ENCODE measurements at places on chromosomes 13 and 19.

GRCh38 chr13:37142877-37143276, 37.4 kb upstream of the CSNK1A1L start:
- DNase-seq: no peak

- DNase-seq: no peak
These were observed 149.1 kb downstream of the NUFIP1 start for GRCh38 chr13:44840131-44840530.

- no peak for DNase-seq
These were observed 1190.3 kb downstream of the EFNB2 start for GRCh38 chr13:105345131-105345530.

DNA sequence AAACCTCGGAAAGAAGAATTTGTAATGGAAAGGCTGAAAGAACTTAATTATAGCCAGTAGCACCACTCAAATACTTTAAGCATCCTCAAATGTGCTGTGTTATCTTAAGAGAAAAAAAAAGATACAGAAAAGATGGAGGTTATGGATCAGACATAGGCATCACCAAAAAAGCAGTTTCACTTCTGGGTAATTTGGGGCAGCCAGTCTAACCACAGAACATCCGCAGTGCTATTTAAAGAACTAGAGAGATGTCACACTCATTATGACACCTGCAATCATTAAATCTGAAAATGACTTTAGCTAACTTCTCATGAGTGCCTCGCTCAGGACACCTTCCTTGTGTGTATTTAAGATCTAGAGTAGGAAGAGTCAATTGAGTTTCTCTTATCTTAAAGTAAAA, 211.8 kb downstream of the RBM26 start:
- no peak for DNase-seq

- DNase-seq: no peak
These were observed 22.3 kb upstream of the PDCD5 start for GRCh38 chr19:32558607-32559228.

GRCh38 chr19:35987571-35987896, 7.5 kb upstream of the SDHAF1 start:
- DNase-seq: no peak

DNA sequence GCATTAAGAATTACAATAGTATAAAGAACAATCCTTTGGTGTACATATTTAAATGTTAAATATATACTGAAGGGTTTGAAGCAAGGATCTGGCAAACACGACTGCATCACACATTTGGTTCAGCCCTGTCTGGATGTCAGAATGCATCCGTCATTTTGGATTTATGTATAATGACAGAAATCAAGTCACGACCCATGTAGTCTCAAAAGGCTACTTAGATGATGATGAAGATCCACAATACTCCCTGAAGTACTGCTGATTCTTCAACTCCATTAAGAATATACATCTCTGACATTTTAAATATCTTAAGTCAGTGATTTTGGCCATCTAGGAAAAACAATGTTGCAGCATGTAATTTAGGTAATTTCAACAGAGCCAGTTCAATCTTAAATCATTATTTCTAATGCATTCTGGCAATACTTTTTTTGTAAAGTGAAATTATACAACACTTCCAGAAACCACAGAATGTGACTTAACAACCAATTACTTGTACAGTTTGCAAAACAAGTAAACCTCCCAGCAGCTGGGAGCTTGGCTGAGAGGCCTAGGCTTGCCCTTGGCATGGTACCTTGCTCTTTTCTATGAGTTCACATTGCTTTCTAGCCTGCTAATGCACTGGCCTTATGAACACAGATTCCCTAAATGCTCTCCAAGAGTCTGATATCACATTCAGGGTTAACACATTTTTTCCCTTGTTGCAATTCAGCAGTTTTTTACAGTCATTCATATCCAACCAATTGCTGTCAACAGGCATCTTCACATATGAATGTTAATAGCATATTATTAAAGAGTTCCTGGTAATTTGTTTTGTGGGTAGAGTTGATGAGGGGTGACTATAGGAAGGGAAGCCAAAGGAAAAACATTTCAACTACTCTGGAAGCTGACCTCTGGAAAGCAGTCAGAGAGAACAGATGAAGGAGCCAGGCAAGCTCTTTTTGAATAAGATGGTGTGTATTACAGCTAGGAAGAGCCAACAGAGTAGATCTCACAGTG, 175.2 kb downstream of the ENOX1 start:
- no peak for DNase-seq

- DNase-seq: peak; percentile 24
These were observed 131.3 kb downstream of the LACC1 start for GRCh38 chr13:44011036-44011435.

DNA sequence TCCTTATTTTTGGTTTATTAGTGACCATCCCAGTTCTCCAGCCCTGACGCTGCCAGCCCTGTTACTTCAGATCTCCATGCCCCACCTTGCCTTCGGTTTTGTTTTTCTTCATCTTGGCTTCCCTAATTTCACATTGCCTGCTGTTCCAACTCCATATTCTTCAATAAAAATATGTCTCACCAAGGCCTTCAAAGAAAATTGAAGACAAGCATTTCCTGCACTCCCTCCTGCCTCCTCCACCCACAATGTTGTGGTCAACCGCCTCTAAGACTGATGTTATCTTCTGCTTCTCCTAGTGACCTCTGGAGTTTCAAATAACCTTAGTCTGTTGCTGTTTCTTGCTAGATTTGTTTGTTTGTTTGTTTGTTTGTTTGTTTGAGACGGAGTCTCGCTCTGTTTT, 14.6 kb downstream of the PLD3 start:
- peak; percentile 54 for DNase-seq

- no peak for DNase-seq
These were observed 848 bp upstream of the NECTIN2 start for GRCh38 chr19:44845286-44845611.

DNA sequence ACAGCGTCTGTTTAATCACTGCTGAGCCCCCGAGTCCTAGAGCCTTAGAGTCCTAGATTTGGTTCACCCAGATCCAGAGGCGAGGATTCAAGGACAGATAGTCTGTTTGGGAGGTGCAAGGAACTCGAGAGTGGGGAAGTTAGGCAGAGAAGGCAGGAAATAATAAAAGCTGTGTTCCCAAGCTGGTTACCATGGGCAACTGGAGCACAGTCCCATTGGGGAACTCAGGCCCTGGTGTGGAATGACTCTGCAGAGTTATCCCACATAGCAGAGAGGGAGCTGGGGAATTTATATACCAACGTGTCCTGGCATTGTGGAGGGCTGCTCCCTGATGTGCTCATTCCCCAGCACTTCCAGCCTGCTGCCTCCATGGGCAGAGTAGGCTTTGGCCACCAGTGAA, 9.7 kb downstream of the IGSF23 start:
- peak; percentile 46 for DNase-seq

- DNase-seq: no peak
These were observed 246.1 kb downstream of the NDFIP2 start for GRCh38 chr13:79727086-79727485.

DNA sequence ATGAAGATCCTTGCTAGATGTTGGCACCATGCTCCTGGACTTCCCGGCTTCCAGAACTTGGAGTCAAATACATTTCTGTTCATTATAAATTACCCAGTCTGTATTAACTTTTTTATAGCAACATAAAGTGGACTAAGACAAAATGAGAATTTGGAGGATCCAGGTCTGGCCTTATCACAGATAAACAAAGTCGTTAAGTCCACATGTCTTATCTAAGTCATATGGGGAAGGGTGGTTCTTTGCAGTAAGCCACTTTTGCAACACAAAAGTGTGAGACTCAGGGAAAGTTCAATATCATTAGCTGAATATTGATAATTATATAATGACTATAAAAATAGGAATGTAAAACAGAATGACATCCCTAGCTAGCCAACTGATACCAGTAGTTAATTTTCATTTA, 91.6 kb upstream of the SIAH3 start:
- DNase-seq: no peak

DNA sequence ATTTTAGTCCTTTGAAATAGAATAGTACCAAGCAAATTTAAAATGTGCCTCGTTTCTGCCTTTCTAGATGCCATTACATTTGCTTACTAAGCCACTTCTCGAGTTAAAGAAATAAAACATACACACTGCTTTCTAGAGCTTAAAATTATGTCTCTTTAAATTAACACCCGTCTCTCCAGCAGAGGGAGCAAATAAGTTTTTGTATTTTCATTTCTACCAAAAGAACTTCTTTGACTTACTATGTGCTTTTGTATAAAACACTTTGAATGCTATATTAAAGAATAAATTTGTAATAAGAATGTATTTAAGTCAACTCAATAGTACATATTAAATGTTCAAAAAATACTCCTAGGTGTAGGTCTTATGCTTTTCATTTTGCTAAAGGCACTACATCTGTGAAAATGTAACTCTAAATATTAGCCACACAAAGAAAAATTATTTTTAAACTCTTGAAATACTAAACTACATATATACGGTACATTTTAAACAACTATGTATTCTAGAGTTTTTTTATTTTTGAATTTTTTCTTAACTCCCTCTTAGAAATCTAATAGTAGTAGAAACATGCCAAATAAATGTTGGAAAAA, 269.3 kb upstream of the MIR17HG start:
- DNase-seq: peak; percentile 3

DNA sequence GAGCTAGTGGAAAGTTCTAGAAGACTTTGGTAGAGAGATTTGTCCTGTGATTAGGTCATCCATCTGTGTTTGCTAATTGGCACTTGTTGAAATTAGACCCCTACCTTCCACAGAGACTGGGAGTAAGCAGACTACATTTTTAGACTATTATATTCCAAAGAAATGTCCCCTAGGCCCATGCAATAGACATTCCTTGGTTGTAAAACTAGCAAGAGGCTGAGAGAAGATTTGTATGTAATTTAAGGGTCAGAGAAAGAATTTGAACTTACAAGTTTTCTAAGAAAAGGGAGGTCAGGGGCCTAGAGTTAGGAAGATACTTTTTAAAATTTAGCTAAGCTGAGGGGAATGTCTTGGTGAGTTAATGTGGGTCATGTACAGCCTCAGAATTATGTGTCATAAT, 470.7 kb upstream of the SLITRK1 start:
- DNase-seq: peak; percentile 23

DNA sequence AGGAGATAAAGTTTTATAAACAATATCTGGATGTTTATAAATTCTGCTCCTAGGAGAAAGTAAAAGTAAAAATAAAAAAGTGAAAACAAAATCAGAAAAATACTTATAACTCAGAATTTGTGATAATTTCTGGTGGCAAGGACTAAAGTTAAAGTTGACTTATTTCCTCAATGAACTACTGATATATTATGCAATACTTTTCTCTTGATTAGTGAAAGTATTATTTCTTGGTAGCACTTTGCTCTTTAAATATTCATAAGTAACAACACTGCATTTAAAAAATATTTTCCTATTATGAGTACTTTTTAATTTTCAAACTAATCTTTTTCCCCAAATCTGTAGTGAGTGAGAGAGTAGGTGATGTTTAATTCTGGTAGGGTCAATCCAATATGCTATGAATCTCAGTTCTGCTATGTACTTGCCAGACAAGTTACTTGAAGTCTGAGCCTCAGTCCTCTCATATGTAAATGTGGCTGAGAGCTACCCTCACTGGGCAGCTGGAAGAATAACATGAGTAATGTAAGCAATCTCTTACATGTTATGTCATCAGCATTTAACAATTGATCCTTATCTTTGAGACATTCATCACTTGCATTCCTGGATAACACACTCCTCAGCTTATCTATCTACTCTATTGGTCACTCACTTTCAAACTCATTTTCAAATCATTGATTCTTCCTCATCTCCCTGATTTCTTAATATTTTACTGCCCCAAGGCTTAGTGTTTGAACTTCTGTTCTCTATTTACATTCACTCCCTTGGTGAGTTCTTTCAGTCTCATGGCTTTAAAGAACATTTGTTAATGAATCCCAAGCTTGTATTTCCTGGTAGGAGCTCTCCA, 239.0 kb downstream of the RGCC start:
- DNase-seq: peak; percentile 96

DNA sequence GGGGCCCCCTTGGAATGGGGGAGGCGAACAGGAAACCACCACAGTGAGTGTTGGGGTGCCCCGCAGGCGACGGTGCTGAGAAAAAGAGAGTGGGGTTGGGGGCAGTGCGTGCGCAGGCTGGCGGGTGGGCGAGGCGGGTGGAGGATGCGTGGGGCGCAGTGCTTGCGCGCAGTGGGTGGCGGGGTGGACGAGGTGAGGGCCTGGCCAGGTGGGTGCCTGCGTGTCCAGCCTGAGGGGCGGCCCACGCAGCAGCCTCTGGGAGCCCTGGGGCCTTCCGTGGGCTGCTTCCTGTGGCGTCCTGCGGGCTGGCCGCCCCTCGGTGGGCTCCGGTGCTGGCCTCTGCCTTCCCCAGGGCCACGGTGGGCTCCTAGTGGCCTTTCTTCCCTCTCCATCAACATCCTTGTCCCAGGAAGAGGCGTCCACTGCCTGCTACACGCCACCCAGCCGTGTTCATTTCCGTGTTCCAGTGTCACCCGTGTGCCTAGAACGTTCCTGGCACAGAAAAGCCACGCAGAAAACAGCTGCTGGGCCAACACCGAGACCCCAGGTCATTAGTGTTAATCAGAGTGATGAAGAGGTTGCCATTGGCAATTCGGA, 7.1 kb downstream of the ATP11A start:
- DNase-seq: no peak

- peak; percentile 66 for DNase-seq
These were observed 502.7 kb downstream of the UQCRFS1 start for GRCh38 chr19:28710278-28710677.

DNA sequence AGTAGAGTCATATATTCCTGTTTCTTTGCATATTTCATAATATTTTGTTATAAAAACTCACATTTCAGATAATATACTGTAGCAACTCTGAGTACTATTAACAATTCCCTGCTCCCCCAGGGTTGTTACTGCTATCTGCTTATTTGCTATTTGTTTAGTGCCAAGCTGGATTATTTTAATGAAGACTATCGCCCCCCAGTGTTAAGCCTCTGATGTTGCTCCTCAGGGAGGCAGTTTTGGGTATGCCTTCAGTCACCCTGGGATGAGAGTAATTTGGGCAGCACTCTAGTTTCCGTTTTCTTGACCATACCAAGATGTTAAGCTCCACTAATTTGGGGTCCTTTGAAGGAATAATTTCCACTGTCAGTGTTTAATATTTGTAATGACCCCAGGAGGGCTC, 46.0 kb downstream of the MICU2 start:
- peak; percentile 40 for DNase-seq

All from iris pigment epithelial cell (primary cell).